ENCODE measurements at places on chromosomes 16 and 17.

- DNase-seq: no peak
Observed at GRCh38 chr16:70653406-70653805, 7.0 kb downstream of the IL34 start.

GRCh38 chr16:90010676-90011507 lies 8.4 kb downstream of the DBNDD1 start:
- DNase-seq: no peak

DNA sequence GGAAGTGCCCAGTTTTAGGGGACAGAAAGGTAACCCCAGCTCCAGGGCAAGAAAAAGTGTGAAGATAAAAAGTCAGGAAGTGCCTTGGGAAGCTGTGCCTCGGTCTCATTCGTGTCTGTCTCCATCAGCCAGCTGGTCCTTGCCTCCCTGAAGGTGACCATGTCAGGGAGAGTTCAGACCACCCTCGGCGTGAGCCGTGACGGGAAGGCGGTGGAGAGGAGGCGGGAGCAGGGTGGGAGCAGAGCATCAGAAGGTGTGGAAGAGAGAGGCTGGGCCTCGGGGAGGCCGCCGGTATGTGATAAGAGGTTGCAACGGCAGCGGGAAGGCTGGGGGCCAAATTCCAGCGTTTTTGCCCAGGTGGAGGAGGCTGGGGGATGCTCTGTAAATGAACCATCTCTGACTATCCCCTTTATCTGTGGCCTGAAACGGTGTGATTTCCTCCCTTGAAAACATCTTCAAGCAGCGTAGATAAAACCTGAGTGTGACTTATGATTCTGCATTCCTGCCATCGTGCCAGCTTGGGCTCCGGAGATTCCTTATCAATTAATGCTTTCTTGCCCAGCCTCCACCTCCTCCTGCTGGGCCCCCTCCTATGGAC lies 251.8 kb downstream of the IRF8 start:
- no peak for DNase-seq

DNA sequence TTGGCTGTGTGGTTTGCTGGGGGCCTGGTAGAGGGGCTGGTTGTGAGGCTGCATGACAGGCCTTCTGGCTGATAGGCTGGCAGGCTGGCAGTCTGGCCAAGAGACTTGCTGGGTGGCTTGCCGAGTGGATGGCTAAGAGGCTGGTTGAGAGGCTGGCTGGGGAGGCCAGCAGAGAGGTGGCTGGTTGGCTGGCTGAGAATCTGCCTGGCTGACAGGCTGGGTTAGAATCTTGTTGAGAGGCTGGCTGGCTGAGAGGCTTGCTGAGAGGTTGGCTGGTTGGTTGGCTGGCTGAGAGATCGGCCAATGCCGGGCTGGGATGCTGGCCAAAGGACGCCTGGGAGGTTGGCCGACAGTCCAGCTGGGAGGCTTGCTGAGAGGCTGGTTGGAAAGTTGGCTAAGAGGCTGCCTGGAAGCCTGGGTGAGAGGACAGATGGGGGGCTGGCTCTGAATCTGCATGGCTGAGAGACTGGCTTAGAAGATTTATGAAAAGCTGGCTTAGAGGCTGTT lies 35.9 kb upstream of the ACSM2B start:
- DNase-seq: no peak

DNA sequence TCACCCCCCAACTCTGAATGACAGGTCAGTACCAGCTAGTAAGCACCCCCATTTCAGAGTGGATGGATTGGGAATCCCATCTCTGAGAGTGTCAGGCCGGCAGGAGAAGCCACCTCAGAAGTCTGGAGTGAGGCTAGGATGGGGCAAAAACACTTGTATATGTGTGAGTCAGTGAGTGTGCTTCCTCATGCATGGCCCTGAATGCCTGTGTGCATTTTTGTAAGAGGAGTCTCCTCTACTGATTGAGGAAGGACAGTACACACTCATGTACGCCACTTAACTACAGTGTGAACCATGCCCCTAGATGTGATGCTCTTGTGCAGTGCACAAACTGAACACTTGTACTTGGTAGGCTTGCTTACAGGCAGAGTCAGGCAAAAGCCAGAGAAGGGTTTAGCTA lies 22.3 kb upstream of the NAGS start:
- DNase-seq: no peak

DNA sequence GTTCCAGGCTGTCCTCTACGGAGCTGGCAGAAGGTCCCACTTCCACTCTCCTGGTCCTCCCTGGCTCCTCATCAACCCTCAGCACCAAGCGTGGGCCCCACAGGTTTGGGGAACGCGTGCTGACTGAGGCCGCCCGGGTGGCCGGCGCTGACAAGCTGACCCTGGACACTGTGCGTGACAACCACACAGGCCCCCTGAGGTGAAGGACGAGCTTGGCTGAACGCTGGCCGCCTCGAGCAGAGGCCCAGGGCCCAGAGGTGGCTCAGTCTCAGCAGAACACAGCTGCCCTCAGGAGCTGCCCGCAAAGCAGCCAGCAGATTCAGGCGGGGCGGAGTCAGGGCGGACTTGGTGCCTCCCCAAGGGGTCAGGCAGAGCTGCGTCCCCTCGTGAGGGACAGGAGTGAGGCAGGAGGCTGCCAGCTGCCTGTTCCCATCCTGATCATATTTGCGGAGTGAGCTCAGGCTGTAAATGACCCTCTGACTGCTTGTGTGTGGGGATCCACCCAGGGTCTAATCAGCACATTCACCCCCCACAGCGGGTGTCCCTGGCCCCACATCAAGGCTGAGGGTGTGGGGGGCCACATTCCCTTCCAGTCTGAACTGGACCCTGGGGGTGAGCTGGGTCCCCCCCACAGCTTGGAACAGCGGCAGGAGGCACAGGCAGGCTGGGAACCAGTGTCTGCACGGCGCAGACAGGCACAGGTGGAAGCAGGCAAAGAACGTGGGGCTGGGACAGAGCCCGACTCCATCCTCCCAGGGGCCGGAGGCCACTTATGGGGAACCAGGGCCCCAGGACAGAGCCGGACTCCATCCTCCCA lies 105.1 kb upstream of the METRNL start:
- DNase-seq: no peak

DNA sequence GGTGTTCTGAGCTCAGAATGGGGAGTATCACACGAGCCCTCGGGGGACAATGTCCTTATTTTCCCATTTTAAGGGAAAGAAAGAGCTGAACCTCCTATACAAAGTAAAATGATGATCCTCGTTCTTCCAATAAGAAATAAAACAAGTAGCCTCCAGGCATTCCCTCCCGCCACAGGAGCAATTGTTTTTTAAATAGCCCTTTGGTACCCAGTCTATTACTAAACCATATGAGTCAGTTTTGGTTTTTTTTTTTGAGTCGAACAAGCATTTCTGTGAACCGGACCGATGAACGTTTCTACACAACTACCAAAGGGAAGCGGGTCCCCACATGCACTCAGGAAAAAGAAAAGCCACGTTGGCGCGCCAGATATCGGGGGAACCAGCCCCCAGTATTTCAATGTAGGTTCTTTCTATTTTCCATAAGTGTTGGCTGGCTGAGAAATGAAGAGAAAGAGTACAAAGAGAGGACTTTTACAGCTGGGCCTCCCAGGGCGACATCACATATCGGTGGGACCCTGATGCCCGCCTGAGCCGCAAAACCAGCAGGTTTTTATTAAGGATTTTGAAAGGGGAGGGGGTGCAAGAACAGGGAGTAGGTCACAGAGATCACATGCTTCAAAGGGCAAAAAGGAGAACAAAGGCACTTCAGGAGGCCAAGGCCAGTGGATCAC lies 3.8 kb upstream of the DCXR start:
- DNase-seq: no peak

DNA sequence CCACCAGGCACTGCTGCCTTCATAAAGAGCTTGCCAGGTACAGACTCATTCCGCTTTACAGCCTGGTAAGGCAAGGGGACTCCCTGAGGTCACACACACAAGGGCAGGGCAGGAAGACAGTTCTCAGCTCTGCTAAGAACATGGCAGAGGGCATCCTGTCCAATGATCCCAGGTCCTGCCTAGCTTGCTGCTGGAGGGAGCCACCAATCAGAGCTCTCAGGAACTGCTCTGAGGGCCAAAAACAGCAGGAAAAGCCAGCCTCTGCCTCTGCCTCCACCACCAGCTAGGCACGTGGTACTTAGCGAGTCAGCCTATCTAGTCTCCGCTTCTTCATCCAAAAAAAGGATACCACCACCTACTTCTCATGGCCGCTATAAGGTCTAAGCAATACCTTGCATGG lies 66.1 kb downstream of the GTF3C1 start:
- no peak for DNase-seq

DNA sequence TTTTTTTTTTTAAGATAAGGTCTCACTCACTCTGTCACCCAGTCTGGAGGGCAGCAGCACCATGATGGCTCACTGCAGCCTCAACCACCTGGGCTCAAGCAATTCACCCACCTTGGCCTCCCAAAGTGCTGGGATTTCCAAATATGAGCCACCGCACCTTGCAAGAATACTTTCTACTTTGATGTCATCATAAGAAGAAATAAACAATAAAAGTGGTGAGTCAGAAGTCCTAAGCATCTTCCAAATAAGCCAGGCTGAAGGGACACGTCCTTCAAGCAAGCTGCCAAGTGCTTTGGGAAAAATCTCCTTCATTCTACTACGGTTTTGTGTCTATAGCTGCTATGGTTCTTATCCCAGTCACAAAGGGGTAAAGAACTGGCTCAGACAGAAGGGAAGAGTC lies 20.3 kb downstream of the HASPIN start:
- DNase-seq: no peak

GRCh38 chr17:65855245-65855644 lies 293.8 kb upstream of the AXIN2 start:
- peak; percentile 50 for DNase-seq

DNA sequence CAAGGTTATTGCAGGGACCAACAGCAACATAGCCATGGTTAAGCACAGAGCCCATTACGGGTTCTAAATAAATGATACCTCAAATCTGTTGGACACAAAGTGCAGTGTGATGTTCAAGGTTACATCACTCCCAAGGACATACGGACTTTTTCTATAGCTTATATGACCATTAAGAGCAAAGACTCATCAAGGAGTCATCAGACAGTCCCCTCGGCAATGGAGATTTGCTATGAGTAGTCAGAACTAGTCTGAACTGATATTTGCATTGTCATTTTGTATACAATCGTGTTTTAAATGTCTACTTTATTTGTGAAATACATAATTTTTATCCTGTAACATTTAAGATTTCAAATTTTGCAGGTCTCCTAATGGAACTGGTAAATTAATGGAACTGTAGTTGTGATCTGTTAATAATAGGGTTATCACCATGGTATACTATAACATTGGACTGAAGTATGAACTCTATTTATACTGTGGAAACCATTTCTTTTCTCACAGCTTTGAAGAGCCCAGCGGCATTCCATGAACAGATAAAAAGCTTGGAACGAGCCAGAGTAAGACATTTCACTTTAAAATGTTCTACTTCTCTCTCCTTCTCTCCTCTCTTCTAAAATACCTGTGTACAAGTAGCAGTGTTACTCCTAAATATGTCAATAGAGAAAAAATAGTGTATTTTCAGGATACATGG lies 140.9 kb downstream of the MRTFB start:
- DNase-seq: no peak

DNA sequence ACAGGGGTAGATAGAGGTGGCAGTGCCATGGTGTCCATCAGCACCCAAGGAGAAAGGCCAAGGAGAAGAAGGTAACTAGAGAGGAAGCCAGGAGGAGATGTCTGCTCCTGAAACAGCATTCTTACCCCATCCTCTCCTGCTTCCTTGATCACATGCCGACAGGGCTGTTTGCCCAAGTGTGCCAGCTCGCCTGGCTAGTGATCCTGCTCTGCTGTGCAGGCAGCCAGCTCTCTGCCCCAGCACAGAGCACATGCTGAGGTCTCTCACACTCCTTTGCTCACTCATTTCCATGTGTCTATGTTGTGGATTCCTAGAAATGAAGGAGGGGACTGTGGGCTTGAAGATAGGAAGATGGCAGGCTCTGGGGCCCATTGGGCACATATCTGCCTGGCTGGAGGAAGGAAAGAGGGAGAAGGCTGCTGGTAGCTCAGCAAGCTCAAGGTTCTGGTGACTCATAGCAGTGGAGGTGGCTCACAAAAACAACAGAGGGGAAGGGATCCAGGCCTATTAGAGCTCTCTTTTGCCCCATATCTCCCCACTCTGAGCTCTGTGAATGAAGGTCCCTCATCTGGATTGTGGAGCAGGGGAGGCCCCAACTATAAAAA lies 54.3 kb downstream of the NEUROD2 start:
- no peak for DNase-seq

- no peak for DNase-seq
Observed at GRCh38 chr17:12790249-12791106, 1.2 kb downstream of the ARHGAP44 start.

DNA sequence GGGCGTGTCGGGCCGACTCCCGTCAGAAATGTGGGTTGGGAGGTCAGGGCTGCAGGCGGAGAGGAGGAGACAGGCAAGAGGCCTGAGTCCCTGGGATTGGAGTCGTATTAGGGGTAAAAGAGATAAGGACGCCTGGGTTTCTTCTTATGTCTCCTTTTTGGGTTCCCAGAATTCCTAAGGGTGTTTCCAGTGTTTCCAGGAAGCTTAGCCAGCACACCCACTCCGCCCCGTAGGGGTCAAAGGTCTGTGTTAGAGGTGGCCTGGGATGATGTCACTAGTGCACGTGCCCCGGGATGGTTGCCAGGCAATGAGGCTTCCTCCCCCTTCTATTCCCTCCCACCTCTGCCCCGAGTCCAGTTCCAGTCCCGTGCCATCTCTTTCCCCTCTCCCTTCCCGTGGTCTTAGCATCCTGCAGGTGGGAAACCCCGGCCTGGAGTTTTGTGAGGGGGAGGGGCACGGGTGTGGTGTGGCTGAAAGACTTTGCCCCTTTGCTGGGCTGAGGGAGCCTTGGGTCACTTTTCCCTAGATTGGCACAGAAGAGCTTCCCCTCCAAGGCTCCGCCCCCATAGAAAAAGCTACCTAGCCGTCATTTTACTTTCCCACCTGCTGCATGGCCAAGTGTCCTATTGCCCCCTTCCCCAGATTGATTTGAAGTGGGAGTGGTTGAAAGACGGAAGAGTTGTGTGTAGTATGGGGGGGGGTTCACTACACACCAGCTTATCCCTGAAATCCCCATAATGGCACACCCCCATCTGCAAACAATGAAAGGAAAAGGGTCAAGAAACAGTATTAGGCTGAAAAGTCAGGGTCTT lies 2.8 kb downstream of the KDM6B start:
- no peak for DNase-seq

DNA sequence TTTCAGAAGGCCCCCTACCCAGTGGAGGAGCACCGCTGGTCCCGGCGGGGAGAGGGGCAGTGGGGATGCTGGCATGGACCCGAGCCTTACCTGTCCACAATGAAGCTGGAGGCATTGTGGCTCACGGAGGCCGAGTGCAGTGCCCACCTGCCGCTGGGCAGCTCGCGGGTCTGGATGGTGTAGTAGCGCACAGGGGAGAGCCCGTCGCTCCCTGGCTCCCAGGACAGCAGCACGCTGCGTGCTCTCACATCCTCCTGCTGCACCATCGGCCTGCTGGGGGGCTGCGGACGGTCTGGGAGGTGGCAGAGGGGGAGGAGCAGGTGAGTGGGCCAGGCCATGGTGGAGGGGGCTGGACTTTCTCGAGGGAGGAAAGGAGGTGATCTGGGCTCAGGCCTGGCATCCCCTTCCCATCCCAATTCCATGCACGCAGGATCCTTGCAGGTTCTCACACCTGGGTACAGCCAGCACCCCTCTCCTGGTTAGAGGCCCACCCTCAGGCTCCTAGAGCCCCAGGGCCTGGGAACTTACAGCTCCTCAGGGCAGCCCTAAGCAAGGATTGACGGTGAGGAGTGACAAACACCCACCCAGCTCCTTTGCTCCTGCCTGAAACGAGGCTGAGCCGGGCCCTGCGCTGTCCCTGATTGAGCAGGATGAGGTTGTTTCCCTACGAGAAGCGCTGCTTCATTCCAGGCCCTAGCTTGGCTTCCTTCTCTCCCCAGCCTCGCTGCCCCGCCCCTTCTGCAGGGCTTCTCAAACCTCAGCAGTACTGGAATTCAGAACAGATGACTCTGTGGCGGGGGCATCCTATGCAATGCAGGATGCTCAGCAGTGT lies 76.2 kb upstream of the CDC42EP4 start:
- DNase-seq: no peak

Data from keratinocyte (primary cell).